ENCODE measurements at places on chromosomes 12 and 14. TPM values are rescaled to one million over a fixed set of nuclear protein-coding genes. Genes with fewer than 3 reads are reported as not detected.

DAO gene
- total RNA-seq: not detected

IFI27L2 gene
- 58.5 TPM for total RNA-seq

DNA sequence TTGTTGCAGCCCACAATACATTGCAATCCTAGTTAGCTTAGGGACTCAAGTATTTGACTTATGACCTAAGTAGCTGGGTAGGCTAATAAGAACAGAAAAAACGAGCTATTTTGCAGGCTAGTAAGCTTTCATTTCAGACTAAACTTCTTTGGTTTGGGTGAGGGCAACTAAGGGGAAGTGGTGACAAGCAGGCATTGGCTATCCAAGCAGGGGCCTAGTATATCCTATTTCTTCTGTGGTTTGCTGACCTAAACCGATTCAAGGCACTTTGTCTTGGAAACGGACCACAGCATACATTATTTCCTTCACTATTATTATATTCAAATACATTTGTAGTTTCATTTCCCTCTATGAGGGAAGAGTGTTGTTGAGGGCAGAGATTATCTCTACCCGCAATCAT, 21.6 kb upstream of the SLC5A8 start:
- ATAC-seq: no peak
- no peaks in the 10 kb centered on the region for H3K4me1 ChIP-seq
- H3K27me3 ChIP-seq: peaks cover 7% of the 10 kb centered on the region
- H3K27ac ChIP-seq: no peak overlapping the region
- no peak overlapping the region for H3K4me3 ChIP-seq
- H3K36me3 ChIP-seq: no peaks in the 10 kb centered on the region

DNA sequence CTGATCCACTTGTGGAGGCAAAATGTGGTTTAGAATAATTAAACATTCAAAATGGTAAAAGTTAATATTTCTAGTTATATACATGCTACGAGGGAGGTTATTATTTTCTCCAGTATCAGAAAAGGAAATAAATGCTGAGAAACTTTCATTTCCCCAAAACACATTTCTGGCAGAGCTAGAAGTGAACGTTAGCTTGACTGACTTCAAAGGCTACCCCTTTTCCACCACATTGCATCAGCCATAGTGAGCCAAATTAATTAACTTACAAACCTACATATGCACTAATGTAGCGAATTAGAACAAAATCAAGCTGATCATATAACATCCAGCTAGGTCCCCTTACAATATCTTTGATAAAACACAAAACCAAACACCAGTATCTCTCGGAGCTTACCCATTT, 49.3 kb upstream of the RERGL start:
- H3K4me1 ChIP-seq: no peaks in the 10 kb centered on the region
- no peak overlapping the region for H3K27ac ChIP-seq
- H3K36me3 ChIP-seq: no peaks in the 10 kb centered on the region
- no peak overlapping the region for H3K4me3 ChIP-seq
- H3K27me3 ChIP-seq: peaks cover 4% of the 10 kb centered on the region

DNA sequence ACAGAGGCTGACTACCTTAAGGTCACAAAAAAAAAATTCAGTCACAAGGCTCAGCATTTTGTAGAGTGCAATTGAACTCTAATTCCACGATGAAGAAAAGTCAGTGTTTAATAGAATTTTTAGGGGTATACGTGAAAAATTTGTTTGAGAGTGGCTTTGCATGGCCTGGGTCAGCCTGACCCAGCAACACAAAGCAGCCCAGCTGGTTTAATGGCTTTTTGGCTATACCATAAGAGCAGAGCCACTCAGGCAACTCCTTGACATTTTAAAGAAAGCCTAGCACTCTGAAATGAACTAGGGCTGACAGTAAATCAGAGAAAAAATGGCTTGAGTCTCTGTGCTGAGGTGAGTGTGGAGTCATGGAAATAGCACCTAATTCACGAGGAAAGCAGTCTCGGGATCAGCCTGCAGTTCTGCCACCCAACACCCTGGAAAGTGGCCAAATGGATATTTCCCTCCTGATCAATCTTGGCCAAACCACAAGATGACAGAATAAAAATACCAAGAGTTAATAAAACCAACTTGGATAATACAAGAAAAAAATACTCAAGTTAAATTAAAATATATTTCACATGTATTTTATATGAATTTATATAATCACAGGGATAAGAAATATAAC, 59.5 kb downstream of the GALNT4 start:
- ATAC-seq: no peak
- H3K4me3 ChIP-seq: no peak overlapping the region
- H3K36me3 ChIP-seq: peaks cover 20% of the 10 kb centered on the region
- peaks cover 35% of the 10 kb centered on the region for H3K4me1 ChIP-seq
- H3K27me3 ChIP-seq: no peaks in the 10 kb centered on the region

DNA sequence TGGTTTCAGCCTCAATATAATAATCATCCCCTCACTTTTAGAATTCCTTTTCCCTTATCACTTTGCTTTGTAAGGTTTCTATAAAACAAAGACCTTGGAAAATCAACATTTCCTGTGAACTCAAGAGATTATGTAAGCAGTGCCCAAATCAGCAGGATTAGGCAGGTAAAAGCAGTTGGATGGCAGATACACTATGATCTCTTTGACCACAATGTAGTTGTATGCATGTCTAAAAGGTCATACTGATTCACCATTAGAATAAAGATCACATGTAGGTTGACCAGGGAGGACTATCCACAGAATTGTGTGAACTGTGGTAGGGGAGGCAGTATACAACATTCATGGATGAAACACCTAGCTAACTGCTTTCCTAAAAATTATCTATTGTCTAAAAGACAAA, 57.5 kb downstream of the DENND5B start:
- H3K27me3 ChIP-seq: peaks cover 31% of the 10 kb centered on the region
- H3K27ac ChIP-seq: no peak overlapping the region
- ATAC-seq: no peak
- H3K4me1 ChIP-seq: no peaks in the 10 kb centered on the region
- H3K4me3 ChIP-seq: no peak overlapping the region

DNA sequence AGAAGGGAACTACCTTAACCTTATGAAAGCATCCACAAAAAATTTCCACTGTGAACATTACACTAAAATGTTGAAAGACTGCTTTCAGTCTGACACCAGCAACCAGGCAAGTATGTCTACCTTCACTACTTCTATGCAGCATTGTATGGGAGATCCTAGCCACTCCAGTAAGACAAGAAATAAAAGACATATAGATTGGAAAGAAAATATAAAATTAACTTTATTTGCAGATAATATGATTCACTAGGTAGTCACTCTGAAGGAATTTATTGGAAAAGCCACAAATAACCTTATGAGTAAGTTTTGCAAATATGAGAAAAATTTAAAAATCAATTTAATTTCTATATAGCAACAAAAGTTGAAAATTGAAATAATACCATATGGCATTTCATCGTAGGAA, 172.0 kb downstream of the RERGL start:
- H3K27me3 ChIP-seq: no peaks in the 10 kb centered on the region
- H3K36me3 ChIP-seq: no peaks in the 10 kb centered on the region
- ATAC-seq: no peak
- H3K4me3 ChIP-seq: no peak overlapping the region

GRCh38 chr14:20550926-20551325, 9.9 kb downstream of the RNASE9 start:
- peaks cover 10% of the 10 kb centered on the region for H3K27me3 ChIP-seq
- H3K27ac ChIP-seq: no peak overlapping the region
- H3K36me3 ChIP-seq: no peaks in the 10 kb centered on the region
- no peak for ATAC-seq
- no peak overlapping the region for H3K4me3 ChIP-seq

DNA sequence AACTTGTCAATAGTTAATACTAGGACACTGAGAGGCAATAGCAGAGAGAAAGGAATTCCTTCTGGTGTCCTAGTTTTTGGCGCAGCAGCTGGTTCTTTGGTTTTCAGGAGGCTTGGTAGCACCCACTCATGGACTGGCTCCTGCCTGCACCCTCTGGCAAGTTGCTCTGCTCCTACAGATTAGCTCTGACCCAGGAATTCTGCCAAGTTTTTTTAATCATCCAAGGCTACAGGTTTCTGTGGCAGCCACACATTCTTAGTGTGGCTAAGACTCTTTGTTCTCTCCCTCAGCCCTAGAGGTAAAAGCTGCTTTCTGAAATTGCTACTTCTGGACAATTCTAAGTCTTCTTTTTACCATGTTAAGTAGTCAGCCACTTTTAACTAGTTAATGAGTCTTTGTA, 72.0 kb upstream of the FKBP4 start:
- H3K27ac ChIP-seq: no peak overlapping the region
- ATAC-seq: no peak
- peaks cover 7% of the 10 kb centered on the region for H3K27me3 ChIP-seq
- no peaks in the 10 kb centered on the region for H3K4me1 ChIP-seq
- no peak overlapping the region for H3K4me3 ChIP-seq

DNA sequence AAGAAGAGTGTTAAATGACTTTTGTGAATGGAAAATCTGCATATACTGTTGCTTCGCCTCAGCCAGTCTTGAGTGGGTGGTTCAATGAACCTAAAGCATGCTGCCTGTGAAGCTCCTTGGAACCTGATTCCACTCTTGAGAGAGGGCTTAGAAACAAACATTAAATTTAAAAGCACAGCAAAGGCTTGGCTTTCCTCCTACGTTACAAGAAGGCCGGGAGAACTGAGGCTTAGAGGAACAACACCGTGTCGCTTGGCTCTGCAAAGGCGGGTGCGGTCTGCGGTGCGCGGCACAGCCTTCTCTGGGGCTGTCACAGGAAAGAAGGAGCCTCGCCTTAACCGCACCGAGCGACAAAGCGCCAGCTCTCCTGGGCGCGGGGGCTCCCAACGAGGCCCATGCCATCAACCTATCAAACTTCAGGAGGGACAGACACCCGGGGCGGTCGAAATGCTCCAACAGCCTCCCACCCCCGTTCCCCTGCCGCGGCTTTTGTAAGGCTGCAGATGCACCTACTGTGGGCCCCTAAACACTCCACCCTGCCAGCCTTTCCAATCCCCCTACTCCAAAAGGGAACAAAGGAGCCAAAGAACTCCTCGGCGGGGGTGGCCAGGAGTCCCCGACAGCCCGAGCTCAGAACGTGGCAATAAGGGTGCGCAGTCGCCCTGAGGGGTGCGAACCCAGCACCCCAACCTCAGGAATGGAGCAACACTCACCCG, 729 bp downstream of the OSBPL8 start:
- peak overlapping the region; percentile 87 for H3K4me3 ChIP-seq
- peak overlapping the region; percentile 91 for H3K27ac ChIP-seq
- no peaks in the 10 kb centered on the region for H3K27me3 ChIP-seq
- H3K36me3 ChIP-seq: peaks cover 25% of the 10 kb centered on the region
- peak; percentile 80 for ATAC-seq
- H3K4me1 ChIP-seq: peaks cover 20% of the 10 kb centered on the region

DNA sequence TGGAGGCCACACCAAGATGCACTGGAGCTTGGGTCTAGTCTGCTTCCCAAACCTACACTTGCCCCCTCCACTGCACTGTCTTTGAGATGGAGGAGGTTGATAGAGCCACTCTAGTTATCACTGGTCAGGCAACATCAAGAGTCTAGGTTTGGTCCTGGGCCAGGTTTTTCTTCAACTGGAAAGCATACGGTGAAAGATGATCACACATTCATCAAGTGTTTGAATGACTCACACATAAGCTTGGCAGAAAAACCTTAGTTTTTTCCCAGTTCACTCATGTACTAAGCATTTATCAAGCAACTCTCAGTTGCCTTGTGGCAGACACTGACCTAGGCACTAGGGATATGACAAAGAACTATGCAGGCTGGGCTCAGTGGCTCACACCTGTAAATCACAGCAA, 84.5 kb downstream of the PLEKHG3 start:
- no peak overlapping the region for H3K27ac ChIP-seq
- no peaks in the 10 kb centered on the region for H3K36me3 ChIP-seq
- no peaks in the 10 kb centered on the region for H3K27me3 ChIP-seq
- ATAC-seq: peak; percentile 56

DNA sequence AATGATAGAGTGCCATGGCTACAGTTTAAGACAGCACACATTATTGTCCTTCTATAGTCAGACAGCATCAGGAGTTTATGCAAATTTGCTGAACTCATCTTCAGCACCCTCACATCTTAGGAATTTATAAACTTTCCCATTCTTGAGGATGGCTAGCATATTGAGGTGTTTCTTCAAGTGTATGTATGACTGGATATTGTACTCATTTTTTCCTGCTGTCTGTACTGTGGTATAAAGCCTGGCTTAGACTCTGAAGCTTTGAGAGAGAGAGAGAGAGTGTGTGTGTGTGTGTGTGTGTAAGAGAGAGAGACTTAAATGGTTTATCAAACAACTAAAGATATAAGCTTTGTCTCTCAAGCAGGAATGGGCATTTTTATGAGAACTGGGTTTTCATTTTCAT, 161.6 kb downstream of the PIK3C2G start:
- no peak overlapping the region for H3K4me3 ChIP-seq
- H3K27ac ChIP-seq: no peak overlapping the region
- ATAC-seq: no peak
- H3K27me3 ChIP-seq: no peaks in the 10 kb centered on the region
- H3K4me1 ChIP-seq: no peaks in the 10 kb centered on the region

DNA sequence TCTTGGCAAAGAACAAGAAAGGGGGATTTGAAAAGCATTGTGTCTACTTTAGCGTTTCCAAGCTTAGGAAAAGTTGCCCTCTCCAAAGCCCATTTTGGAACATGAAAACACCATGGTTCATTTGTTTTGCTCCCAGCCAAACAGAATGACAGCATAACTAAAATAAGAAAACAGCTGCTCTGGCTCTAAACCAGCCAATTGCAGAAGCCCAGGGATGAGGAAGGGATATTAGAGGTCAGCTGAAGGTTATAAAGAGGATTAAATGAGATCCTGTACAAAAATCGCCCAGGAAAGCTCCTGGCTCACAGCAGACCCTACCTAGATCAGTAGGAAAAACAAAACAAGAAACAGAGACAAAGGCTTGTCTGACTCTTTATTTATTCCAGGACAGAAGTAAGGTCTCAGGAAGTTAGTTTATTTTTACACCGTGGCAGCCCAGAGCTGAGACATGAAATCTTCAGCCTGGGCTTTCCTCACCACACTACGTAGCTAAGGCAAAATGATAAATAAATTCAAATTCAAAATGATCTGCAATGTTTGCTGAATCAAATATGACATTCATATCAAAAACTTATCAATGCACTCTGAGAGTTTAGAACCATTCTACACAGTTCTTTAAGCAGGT, 25.9 kb downstream of the SPX start:
- H3K4me3 ChIP-seq: no peak overlapping the region
- H3K36me3 ChIP-seq: no peaks in the 10 kb centered on the region
- no peaks in the 10 kb centered on the region for H3K27me3 ChIP-seq
- no peak for ATAC-seq
- H3K4me1 ChIP-seq: peaks cover 7% of the 10 kb centered on the region
- H3K27ac ChIP-seq: no peak overlapping the region

DNA sequence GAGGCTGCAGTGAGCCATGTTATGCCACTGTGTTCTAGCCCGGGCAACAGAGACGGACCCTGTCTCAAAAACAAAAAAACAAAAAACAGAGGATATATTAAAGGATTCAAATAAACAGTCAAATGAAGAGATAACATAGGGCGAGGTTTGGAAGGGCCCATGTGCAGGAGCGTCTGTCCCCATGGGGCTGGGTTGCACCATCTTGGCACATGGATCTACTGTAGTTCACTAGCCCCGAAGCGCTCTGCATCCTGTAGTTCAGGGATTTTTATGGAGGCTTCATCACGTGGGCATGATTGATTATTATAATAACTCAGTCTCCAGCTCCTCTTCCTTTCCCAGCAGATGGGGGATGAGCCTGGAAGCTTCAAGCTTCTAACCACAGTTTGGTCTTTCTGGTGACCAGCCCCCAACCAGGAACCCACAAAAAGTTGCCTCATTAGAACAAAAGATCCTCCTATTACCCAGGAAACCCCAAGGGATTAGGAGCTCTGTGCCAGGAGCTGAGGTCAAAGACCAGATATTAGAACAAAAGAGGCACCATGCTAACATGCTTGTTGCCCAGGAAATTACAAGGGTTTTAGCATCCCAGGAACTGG, 59.9 kb downstream of the HCAR2 start:
- no peaks in the 10 kb centered on the region for H3K27me3 ChIP-seq
- no peak overlapping the region for H3K27ac ChIP-seq
- ATAC-seq: no peak
- no peak overlapping the region for H3K4me3 ChIP-seq
- H3K36me3 ChIP-seq: no peaks in the 10 kb centered on the region

Measured in activated T-helper 17 cell treated with anti-CD3 and anti-CD28 coated beads, Interleukin-2, amount 50 U/mL, for 72 hours (primary cell).